ENCODE measurements at places on chromosomes 11 and 22.
A peak's percentile ranks its signal among the peaks of the same experiment; 100 is the strongest.

DNA sequence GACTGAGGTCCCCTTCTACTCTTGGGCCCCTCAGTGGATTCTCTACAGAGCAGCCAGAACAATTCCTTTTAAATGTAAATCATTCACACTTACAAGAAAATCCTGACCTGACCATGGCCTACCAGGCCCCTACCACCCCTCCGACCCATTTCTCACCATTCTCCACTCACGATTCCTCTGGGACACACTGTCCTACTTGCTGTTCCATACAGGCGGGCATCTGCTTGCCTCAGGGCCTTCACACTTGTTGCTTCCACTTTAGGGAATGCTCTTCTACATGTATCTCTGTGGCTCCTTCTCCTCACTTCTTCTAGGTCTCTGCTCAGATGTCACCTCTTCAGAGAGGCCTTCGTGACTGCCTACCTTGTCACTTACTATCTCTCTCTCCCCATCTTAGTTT lies 3.4 kb downstream of the USH1C start:
- no peak for DNase-seq

DNA sequence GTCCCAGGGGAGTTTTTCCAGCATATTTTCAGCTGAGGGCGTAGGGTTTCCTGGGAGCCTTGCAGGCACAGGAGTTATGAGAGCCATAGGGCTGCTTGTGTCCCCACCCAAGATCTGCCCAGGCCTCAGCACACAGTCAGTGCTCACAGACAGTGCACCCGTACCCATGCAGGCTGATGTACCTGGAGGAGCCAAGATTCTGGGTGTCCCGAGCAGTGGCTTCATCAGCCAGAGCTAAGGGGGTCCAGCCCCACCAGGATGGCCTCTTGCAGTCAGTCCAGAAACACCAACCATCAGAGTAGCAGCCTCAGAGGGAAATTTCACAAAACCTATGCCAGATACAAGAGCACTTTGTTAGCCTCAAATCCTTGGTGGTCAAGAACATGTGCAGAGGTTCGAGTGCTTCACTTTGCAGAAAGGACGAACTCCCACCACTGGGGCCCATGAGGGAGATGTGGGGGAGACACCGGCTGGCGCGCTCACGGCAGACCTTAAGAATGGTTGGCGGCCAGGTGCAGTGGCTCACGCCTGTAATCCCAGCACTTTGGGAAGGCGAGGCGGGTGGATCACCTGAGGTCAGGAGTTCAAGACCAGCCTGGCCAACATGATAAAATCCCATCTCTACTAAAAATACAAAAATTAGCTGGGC lies 43.8 kb upstream of the RTL6 start:
- no peak for DNase-seq

DNA sequence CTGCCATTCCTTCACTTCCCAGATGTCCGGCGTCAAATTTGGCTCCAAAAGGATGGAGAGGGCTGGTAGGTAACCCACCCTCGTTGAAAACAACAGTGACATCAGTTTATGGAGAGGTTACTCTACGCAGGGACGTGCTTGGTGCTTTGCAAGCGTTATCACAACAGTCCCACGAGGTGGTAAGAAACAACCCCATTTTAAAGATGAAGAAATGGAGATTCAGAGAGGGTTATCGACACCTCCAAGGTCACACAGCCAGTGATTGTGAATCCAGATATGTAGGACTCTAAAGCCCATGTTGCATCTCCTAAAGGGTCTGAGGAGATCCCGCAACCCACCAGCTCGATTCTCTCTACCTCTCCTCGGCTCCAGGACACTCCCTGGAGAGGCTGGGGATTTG lies 773 bp downstream of the MIAT start:
- no peak for DNase-seq

DNA sequence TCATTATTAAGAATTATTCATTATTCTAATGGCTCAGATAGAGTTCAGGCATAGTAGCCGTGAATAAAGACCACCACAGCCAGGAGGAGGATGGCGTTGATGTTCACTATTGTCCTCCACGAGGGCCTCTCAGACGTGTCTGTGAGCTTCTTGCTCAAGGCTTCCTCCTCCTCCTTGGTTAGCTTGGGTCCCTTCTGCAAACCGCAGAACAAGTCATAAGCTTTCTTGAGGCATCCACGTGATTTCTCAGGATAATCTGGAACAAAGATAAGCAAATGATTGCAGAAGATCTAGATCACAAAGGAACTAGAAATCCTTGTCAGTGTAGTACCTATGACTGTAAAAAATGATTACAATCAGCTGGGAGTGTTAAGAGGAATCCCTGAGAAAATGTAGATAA lies 13.6 kb upstream of the RFPL2 start:
- no peak for DNase-seq

DNA sequence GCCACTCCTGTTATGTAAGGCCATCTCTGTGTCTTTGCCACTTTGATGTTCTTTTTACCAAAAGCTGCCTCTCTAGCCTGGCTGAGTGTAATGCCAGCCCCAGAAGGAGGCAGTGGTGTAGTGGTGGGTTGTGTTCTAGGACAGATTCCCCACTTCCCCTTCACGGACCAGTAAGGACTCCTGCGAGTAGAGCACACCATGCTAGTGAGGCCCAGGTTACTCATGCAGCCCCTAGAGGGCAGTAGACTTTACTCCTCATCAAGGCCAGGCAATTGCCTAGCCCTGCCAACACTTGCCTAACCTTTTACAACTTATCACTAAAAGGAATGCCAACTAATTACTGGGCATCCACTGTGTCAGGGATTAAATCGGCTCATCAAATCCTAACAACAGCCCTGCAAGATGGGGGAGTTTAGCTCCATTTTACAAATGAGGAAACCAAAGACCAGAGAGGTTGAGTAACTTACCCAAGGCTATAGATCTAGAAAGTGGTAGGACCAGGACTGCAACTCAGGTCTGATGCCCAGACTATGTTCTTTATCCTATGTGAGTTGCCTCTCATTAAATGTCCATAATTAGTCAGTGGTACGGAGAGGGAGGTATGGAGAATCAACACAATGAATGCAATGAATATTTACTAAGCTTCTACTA lies 75.3 kb downstream of the APIP start:
- peak; percentile 4 for DNase-seq

- DNase-seq = no peak
These were observed 5.2 kb downstream of the IFT27 start for GRCh38 chr22:36770513-36771231.

GRCh38 chr22:30884211-30885000 lies 84.2 kb downstream of the MORC2 start:
- no peak for DNase-seq

GRCh38 chr11:86810288-86810687 lies 9.9 kb downstream of the PRSS23 start:
- DNase-seq = no peak
